Activated CD4-positive, CD25-positive, alpha-beta regulatory T cell treated with anti-CD3 and anti-CD28 coated beads, Interleukin-2, amount 50 U/mL, for 24 hours (primary cell): ENCODE measurements at places on chromosomes 1 and 21.
A peak's percentile ranks its signal among the peaks of the same experiment; 100 is the strongest.

- peak; percentile 61 for ATAC-seq
These were observed at the start of gene SCMH1 for GRCh38 chr1:41241749-41242341. SCMH1 (minus strand) TSS chr1:41242306; CDS start chr1:41186133, 56,173 bp downstream.

DNA sequence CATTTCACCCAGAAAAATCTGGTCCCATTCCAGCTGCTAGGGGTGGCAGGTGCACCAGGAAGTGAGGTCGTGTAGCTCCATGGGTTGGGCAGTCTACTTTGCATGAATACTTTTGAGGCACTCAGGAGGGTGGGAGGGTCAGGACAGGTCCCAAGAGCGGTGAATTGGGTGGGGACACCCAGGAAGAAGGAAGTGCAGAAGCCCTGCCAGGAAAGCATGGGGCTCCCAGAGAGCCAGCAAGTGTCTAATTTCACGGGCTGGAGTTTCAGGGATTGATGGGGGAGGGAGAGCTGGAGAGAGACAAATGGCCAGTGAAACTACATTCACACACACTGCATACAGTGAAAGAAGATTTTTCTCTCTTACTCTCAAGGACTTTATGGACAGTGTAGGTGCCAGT, 137.8 kb downstream of the GALNT2 start:
- no peak for ATAC-seq

DNA sequence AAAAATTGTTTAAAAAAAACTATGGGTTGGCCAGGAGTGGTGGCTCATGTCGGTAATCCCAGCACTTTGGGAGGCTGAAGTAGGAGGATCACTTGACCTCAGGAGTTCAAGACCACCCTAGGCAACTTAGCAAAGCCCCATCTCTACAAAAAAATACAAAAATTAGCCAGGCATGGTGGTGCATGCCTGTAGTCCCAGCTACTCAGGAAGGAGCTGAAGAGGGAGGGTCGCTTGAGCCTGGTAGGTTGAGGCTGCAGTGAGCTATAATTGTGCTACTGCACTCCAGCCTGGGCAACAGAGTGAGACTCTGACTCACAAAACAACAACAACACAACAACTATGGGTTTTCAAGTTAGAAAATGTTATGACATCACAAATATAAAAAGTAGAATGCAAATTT, 16.4 kb downstream of the SLAMF7 start:
- no peak for ATAC-seq

DNA sequence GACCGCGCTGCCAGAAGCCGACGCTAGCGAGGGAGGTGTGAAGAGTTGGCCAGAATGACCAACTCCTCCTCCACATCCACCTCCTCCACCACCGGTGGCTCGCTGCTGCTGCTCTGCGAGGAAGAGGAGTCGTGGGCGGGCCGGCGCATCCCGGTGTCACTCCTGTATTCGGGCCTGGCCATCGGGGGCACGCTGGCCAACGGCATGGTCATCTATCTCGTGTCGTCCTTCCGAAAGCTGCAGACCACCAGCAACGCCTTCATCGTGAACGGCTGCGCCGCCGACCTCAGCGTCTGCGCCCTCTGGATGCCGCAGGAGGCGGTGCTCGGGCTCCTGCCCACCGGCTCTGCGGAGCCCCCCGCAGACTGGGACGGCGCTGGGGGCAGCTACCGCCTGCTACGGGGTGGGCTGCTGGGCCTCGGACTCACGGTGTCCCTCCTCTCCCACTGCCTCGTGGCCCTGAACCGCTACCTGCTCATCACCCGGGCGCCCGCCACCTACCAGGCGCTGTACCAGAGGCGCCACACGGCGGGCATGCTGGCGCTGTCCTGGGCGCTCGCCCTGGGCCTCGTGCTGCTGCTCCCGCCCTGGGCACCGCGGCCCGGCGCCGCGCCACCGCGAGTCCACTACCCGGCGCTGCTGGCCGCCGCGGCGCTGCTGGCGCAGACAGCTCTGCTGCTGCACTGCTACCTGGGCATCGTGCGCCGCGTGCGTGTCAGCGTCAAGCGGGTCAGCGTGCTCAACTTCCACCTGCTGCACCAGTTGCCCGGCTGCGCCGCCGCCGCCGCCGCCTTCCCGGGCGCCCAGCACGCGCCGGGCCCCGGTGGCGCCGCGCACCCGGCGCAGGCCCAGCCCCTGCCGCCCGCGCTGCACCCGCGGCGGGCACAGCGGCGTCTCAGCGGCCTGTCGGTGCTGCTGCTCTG, 1.2 kb downstream of the GPR88 start:
- ATAC-seq, result peak; percentile 43

DNA sequence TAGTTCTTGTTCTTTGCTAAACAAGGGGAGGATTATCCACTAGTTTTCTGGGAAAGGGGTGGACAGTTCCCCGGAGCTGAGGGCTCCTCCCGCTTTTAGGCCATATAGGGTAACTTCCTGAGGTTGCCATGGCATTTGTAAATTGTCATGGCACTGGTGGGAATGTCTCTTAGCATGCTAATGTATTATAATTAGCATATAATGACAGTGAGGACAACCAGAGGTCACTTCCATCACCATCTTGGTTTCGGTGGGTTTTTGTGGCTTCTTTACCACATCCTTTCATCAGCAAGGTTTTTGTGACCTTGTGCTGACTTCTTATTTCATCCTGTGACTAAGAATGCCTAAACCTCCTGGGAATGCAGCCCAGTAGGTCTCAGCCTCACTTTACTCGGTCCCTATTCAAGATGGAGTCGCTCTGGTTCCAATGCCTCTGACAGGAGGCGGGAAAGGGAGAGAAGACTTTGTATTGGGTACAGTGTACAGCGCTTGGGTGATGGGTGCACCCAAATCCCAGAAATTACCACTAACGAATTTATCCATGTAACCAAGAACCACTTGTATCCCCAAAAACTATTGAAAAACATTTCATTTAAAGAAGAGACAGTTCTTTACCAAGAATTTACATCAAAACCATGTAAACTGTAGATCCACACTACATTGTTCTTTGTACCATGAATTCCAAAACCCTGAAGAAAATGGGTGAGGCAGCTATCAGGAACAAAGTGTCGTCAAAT, 8.7 kb upstream of the SLC2A5 start:
- ATAC-seq, result no peak

DNA sequence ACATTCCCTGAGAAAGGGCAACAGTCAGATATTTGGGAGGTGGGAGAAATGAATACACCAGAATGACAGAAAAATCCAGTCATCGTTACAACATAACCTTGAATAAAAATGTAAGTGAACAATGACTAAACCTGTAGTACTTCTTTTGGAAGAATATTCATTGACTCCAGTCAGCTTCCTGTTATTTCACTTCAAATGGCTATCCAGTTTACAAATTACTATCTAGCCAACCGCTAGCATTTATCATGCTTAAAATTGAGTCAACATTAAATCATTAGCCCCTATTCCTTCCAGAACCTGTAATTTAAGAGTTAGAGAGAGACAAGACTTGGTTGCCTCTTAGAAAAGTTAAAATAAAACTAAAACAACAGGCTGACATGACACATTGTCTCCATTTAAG, 33.6 kb downstream of the WLS start:
- ATAC-seq, result no peak

- peak; percentile 42 for ATAC-seq
These were observed 5.8 kb downstream of the BCL9 start for GRCh38 chr1:147547065-147547464.
